ENCODE measurements at places on chromosomes 7 and 10.

DNA sequence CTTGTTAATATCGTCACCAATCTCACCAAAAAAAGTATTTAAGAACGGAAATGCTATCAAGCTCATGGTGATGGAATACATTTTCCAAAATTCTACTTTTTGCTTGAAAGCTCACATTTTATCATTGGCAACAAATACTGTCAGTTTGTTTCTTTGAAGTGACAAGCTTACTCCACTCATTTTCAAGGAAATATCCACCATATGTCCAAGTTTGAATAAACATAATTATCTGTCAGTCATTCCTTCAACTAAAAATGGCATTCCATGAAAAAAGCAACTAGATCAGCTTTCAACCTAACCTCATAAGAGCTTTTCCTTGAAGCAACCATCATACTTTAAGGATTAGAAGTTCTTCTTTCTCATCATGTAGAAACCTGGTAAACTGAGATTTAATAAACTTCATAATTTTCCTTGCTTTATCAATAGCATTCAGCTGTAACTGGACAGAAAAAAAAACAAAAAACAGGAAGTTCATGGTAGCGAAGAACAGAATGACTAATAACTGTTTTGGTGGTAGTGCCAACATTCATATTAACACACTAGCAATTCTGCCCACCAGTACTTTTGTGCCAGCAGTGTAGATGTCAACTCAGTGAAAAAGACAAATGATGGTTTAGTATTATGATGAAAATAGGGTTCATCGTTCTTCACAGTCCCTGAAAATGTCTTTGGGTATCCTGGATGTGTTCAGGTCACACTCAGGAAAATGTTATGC, 764.9 kb downstream of the GRM8 start:
- DNase-seq = no peak

DNA sequence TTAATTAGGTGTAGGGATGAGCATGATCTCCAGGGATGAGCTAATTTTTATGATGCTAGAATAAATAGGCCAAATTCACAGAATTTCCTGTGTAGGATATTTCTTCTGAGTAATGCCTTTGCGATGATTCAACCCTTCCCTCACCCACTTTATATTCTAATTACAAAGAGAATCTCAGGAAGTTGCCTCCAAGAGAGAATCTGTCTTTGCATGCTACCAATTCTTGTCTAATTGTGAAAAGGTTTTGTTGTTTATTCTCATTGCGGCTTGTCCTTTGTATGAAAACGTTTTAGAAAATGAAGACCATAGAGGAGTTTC, 6.3 kb downstream of the C7orf57 start:
- no peak for DNase-seq

GRCh38 chr7:71050492-71050891, 81.5 kb upstream of the GALNT17 start:
- no peak for DNase-seq

DNA sequence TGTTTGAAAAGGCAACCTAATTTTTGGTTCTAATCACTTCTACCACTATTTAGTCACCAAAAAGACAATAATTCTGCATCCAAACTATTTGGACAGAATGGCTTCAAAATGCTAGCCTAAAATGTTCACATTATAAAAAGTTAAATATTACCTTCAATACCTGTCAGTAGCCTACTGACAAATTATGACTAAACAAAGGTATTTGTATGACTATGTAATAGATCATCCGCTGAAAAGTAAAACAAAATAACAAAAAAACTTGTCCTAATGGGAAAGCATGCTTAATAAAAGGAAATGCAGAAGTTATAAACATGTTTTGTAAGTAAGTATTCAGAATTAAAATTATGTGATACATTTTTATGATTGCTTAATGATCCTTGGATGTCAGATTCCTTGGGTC, 36.6 kb downstream of the CD36 start:
- no peak for DNase-seq

- peak; percentile 4 for DNase-seq
Measured at GRCh38 chr7:127650847-127651555, 993 bp upstream of the SND1 start.

DNA sequence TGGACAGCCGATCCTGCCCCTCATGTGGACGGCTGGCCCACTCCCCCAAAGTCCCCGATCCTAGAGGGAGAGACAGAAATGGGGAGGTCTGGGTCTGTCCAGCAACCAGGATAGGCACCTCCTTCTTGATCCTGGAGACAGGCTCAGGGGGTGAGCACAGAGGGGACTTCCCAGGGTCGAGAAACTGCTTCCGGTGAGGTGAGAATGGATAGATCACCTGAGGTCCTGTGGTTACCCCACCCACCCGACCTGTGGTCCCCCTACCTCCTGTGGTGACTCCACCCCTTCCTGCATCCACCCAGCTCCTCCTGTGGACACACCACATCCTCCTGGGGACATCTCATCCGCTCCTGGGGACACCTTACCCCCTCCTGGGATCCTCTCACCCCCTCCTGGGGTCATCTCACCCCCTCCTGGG, 27.4 kb upstream of the RASGEF1A start:
- peak; percentile 26 for DNase-seq
